ENCODE measurements at places on chromosomes 7 and 10.

GRCh38 chr7:106841896-106842390 lies 23.1 kb upstream of the PIK3CG start:
- no peak for DNase-seq

DNA sequence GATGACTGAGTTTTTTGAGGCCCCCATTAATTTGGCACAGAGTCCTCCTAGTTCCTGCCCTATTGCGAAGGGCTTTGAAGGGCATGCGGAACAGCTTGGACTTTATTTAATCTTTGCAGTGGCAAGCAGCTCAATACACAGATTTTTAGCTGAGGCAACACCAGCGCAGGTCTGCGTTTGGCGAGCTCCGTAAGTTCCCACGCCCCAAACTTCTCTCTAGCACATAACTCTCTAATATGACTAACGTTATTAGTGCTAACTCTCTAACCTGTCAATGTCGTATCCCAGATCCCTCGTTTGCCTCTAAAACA lies 366 bp upstream of the TAF3 start:
- no peak for DNase-seq

DNA sequence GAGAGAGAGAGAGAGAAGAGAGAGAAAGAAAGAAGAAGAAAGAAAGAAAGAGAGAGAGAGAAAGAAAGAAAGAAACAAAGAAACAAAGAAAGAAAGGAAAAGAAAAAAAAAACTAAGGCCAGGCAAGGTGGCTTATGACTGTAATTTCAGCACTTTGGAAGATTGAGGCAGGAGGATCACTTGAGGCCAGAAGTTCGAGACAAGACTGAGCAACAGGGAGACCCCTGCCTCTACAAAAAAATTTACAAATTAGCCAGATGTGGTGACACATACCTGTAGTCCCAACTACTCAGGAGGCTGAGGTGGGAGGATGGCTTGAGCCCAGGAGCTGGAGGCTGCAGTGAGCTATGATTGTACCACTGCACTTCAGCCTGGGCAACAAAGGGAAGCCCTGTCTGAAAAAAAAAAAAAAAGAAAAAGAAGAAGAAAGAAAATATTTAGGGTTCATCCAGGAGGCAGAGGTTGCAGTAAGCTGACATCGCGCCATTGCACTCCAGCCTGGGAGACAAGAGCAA lies 2.8 kb downstream of the SERPINE1 start:
- no peak for DNase-seq

DNA sequence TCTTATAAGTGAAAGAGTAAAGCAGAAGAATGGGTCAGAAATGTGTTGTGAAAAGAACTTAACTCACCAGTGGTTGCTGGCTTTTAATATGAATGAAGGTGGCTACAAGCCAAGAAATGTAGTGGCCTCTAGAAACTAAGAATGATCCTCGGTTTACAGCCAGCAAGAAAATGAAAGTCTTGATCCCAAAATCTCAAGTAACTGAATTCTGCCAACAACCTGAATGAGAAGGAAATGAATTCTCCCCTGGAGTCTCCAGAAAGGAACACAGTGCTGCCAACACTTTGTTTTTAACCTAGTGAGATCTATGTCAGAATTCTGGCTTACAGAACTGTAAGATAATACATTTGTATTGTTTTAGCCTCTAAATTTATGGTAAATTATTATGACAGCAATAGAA lies 193.0 kb downstream of the FZD1 start:
- no peak for DNase-seq

DNA sequence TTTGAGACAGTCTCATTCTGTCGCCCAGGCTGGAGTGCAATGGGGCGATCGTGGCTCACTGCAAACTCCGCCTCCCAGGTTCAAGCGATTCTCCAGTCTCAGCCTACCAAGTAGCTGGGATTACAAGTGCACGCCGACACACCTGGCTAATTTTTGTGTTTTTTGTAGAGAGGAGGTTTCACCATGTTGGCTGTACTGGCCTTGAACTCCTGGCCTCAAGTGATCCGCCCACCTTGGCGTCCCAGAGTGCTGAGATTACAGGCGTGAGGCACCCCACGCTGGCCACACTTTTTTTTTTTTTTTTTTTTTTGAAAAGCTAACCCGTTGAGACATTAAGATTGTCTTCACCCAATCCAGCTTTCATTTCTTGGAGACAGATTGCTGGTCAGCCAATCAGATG lies 2.1 kb downstream of the ZNF273 start:
- DNase-seq, result no peak

GRCh38 chr7:50449501-50449880 lies 659 bp downstream of the FIGNL1 start:
- DNase-seq, result no peak

DNA sequence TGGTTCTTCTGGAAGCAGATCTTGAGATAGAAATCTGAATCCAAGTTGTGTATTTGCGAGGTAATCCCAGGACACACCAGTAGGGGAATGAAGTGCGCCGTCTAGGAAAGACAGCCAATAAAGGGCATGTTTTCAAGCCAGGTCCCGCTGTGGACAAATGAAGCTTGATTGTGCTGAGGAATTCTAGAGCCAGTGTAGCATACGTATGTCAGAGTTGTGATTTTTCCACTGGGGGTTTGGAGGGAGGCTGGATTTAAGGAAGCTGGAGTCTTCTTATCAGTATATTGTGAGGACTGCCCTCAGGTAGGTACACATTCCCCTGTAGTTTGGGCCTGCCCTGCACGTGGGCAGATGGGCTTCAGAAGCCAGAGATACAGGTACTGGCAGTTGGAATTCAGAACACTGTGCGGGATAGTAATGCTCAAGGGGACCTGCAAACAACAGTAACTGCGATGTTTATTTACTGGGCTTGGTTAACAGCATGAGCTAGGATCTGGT lies 50.9 kb downstream of the GALNT11 start:
- DNase-seq, result no peak

Measured in stimulated activated CD8-positive, alpha-beta memory T cell treated with anti-CD3 and anti-CD28 coated beads, Interleukin-15, amount 100 ng/mL, for 4 hours (primary cell).